ENCODE measurements at places on chromosomes 12 and 14.

GRCh38 chr14:88323523-88324199 lies 592 bp upstream of the KCNK10 start:
- peaks cover 27% of the 10 kb centered on the region for H3K4me1 ChIP-seq
- peaks cover 27% of the 10 kb centered on the region for H3K27me3 ChIP-seq
- DNase-seq, result no peak
- peak overlapping the region; percentile 68 for H3K4me3 ChIP-seq

- H3K27ac ChIP-seq, result no peak overlapping the region
- H3K36me3 ChIP-seq, result no peaks in the 10 kb centered on the region
- H3K27me3 ChIP-seq, result no peaks in the 10 kb centered on the region
- no peak for DNase-seq
- H3K4me1 ChIP-seq, result no peaks in the 10 kb centered on the region
- H3K4me3 ChIP-seq, result no peak overlapping the region
Measured at GRCh38 chr12:23169696-23170013, 544.7 kb downstream of the ETNK1 start.

DNA sequence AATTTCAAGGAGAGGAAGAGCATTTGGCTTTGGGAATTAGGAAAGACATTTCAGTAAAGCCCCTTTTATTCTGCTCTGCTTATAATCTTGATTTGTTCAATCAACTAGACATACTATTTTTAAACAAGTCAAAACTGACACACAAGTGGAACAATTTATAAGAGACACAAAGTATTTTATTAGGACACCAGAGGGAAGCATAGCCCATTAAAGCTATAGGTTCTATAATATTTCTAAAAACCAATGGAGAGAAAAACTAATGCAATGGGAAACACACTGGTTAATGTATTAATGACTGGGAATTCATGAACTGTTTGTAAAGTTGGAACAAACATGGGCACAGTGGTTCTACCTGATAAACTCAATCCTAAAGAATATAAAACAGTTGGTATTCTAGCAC lies 15.3 kb upstream of the CERS5 start:
- H3K4me3 ChIP-seq, result no peak overlapping the region
- H3K4me1 ChIP-seq, result peaks cover 14% of the 10 kb centered on the region
- DNase-seq, result no peak
- H3K27ac ChIP-seq, result no peak overlapping the region
- peaks cover 16% of the 10 kb centered on the region for H3K36me3 ChIP-seq
- no peaks in the 10 kb centered on the region for H3K27me3 ChIP-seq

DNA sequence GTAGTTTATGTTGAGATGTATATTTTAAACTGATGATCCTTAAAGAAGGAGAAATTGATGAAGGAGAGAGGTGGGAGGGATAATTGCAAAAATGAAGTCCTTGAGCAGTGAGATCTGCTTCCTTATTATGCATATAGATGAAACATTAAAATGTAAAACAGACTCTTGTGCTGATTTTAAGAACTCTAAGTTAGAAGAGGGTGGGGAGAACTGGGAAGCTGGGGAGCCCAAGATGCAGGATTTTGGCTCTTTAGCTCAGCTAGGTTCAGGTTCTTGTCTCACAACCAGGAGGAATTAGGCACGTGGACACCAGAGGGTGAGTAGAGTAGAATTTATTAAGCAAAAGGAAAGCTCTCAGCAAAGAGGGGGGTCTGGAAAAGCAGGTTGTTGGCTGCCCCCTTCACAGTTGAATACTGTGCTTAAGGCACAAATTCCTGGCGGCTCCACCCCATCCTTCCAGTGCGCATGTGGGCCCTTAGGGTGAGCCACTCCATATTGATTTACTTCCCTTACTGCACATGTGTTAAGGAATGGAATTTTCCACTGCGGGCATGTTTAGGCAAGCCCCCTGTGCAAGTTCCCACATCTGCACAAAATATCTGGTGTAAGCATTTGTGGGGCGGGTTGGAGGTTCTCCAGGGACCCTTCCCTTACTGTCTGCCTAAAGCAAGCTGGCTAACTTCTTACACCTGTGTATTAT lies 141.9 kb downstream of the BICD1 start:
- H3K4me1 ChIP-seq, result no peaks in the 10 kb centered on the region
- H3K4me3 ChIP-seq, result no peak overlapping the region

DNA sequence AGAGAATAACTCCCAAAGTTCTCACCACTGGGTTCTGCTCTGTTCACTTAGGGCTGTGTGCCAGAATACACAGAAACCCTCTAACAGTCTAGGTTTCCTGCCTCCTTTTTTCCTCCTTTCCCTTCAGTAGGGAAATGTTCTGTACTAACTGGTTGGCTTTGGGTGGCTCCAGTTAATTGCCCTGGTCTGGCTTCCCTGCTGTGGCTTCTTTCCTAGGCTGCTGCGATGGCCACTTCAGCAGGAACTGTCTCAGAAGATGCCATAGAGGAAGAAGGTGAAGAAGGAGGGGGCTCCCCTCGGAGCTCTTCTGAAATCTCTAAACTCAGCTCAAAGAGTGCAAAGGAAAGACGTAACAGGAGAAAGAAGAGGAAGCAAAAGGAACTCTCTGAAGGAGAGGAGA lies 115.2 kb downstream of the SCN8A start:
- H3K27me3 ChIP-seq, result no peaks in the 10 kb centered on the region
- H3K36me3 ChIP-seq, result peaks cover 2% of the 10 kb centered on the region
- DNase-seq, result no peak
- H3K4me3 ChIP-seq, result no peak overlapping the region
- no peak overlapping the region for H3K27ac ChIP-seq
- H3K4me1 ChIP-seq, result no peaks in the 10 kb centered on the region

- H3K36me3 ChIP-seq, result peaks cover 31% of the 10 kb centered on the region
- no peaks in the 10 kb centered on the region for H3K27me3 ChIP-seq
- no peak overlapping the region for H3K27ac ChIP-seq
- no peaks in the 10 kb centered on the region for H3K4me1 ChIP-seq
Measured at GRCh38 chr14:88599326-88599725, 36.5 kb downstream of the ZC3H14 start.

DNA sequence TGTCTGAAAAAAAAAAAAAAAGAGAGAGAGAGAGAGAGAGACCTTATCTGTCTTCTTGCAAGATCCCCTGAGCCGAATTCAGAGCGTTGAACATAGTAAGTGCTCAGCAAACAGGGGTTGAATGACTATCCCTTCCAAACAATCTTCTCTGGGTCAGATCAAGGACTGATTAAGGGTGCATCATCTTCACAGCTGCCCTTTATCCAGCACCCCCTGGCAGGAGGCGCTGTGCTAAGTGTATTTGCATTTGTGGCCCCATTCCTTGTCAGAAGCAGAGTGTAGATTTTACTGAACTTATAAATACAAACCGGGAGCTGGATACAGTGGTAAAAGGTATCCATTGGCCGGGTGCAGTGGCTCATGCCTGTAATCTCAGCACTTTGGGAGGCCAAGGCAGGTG lies 8.8 kb upstream of the TRPV4 start:
- H3K27ac ChIP-seq, result no peak overlapping the region
- peaks cover 16% of the 10 kb centered on the region for H3K4me1 ChIP-seq
- H3K4me3 ChIP-seq, result no peak overlapping the region
- no peaks in the 10 kb centered on the region for H3K27me3 ChIP-seq
- DNase-seq, result no peak
- H3K36me3 ChIP-seq, result no peaks in the 10 kb centered on the region

GRCh38 chr12:52792185-52793029 lies 3.5 kb downstream of the KRT3 start:
- peaks cover 12% of the 10 kb centered on the region for H3K27me3 ChIP-seq
- no peaks in the 10 kb centered on the region for H3K36me3 ChIP-seq
- DNase-seq, result no peak
- H3K4me3 ChIP-seq, result no peak overlapping the region
- H3K4me1 ChIP-seq, result peaks cover 9% of the 10 kb centered on the region
